ENCODE measurements at places on chromosomes 1 and 21. TPM values are rescaled to one million over a fixed set of nuclear protein-coding genes. Genes with fewer than 3 reads are reported as not detected.

GRCh38 chr1:60114745-60115318 lies 41.3 kb upstream of the C1orf87 start:
- DNase-seq: no peak

DNA sequence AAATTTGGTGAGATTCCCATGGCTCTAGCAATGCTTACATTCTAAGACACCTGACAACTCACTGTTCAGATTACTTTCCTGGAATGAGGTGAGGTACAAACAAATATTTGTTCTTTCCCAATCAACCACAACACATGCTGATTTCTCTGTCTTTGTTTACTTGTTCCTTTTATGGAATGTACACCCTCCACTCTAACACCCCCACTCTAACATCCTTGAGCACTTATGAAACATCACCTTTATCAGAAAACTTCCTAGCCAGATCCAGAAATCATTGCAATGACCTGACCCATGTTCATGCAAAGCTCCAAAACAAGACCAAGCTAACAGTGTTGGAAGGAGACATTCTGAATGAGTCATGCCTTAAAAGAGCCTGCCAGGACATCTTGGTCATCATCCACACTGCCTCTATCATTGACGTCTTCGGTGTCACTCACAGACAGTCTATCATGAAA lies 35.5 kb downstream of the HSD3B1 start:
- DNase-seq: no peak

DNA sequence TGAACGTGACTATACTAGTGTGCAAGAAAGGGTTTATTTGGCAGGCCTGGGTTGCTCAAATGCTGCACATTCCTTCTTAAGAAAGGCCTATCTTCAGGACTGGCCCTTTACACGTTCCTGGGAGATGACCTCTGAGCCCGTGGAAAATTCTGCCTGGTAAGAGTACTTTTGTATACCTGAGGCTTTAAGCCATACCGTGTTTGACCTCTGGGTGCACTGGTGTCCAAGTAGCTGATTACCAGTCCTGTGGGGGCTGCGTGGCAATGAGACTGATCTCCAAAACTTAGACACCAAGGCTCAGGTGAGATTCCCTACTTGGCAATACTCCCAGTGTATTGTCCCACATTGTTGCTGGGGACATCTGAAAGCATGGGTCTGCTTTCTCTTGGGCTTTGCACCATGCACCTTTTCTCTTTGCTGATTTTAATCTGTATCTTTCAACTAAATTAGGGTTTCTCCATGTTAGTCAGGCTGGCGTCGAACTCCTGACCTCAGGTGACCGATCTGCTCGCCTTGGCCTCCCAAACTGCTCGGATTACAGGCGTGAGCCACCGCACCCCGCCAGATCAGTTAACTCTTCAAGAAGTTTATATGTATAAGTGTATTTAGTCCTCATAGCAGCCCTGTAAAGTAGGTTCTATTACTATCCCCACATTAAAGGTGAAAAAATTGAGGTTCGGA lies 44.5 kb downstream of the TRIM33 start:
- no peak for DNase-seq

The FCRL2 gene
- total RNA-seq: 0.26 TPM

DNA sequence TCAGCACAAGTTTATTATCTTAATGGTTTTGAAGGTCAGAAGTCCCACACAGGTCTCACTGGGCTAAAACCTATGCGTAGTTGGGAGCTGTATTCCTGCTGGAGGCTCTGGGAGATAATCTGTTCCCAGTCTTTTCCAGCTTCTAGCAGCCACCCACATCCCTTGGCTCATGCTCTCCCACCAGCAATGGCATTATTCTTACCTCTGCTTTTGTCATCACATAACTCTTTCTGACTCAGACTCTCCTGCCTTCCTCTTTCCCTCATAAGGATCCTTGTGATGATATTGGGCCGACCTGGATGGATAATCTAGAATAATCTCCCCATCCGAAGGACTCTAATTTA lies 122.2 kb upstream of the PRDX6 start:
- no peak for DNase-seq

DNA sequence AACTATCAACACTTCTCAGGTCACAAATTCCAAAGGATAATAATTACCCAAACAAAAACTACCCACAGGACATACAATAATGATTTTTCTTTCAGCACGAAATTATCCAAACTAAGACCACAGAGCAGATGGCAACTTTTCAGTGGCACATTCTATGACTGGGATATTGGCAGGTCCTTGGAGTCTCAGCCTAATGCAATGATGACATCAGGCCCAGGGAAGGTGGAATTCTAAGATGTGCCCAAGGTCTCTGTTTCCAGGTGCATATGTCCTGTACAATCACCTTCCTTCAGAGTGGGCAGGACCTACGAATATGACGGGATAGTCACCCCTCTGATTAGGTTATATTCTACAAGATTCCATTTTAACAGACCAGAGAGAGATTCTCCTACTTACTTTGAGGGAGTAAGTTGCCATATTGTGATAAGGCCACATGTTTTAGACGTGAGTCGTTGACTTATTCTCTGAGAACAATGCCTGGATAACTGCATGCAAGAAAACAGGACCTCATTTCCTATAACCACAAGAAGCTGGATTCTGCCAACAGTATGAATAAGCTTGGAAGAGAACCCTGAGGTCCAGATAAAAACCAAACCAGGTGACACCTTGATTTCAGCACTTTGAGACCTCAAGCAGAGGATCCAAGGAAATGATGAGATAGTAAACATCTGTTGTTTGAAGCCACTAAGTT lies 69.9 kb downstream of the ZC3H11B start:
- no peak for DNase-seq

- DNase-seq: no peak
Measured at GRCh38 chr1:76298399-76298798, 223.9 kb downstream of the ST6GALNAC3 start.

GRCh38 chr1:179030683-179031082 lies 5.0 kb downstream of the FAM20B start:
- DNase-seq: no peak

- DNase-seq: no peak
Measured at GRCh38 chr1:103958699-103959098, 209.0 kb downstream of the AMY1C start.

- DNase-seq: no peak
Measured at GRCh38 chr1:197042676-197043341, 24.3 kb downstream of the F13B start.

- no peak for DNase-seq
Measured at GRCh38 chr1:110676970-110677369, 2.2 kb upstream of the KCNA3 start.

DNA sequence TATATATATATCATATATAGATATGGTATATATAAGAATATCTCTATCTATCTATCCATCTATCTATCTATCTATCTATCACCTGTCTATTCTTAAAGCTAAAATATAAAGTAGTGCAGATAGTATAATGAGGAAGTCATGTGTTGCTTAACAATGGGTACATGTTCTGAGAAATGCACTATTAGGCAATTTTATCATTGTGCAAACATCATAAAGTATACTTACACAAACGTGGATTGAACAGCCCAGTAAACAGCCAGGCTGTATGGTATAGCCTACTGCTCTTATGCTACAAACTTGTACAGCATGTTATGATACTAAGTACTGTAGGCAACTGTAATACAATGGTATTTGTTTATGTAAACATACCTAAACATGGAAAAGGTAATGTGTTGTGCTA lies 621.0 kb upstream of the NCAM2 start:
- no peak for DNase-seq

The IL10 gene
- total RNA-seq: 3.0 TPM

The CSRP1 gene
- 216 TPM for total RNA-seq

- DNase-seq: no peak
Measured at GRCh38 chr1:165537356-165538109, 6.3 kb upstream of the LRRC52 start.

The MAP10 gene
- 2.7 TPM for total RNA-seq

DNA sequence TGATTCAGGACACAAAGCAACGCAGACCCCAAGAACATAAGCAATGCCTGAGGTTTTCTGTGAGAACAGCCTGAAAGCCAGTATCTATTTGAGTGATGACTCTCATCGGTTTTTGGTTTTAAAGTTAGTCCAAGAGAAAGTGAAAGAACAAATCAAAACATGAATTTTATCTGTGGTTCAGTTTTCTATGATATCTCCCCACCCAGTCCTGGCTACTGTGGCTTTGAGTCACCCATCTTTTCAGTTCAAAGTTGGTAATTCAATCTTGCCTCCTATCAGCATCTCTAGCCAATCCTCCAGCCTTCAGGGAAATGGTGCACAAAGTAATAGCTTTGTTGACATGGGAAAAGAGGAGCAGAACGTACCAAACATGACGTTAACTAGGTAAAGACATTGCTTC lies 40.5 kb upstream of the KRTAP19-8 start:
- DNase-seq: no peak

DNA sequence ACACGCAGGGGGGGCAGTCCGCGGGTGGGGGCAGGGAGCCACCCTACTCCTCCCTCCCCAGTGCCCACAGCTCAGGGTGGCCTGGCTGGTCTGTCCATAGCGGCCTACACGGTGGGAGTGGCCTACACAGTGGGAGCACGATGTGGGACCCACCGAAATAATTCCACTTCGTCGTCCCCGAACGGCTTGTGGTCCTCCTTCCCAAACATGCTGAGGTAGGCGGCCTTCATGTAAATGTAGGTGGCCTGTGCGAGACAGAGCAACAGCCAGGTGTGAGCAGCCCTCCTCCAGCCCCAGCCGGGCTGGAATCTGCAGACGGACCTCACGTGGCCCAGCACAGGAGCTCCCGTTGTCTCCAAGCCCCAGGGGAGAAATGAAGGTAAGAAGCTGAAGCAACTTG lies 34.4 kb downstream of the TTC39A start:
- no peak for DNase-seq

- DNase-seq: no peak
Measured at GRCh38 chr1:149916898-149917252, 769 bp downstream of the SV2A start.

DNA sequence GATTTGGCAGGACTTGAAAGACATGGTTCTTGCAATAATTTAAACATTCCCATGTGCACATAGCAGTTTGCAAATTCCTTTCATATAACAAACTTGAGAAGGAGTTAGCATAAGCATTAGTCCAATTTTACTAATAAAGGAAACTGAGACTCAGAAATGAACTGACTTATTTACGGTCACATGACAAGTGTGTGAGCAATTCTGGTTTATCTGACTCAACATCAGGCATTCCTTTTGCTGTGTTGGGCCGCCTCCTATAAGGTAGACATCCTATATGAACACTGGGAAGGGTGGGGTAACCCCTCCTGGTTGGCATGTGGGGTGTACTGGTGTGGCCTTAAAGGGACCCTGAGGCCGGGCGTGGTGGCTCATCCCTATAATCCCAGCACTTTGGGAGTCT lies 8.5 kb upstream of the CPT2 start:
- no peak for DNase-seq

DNA sequence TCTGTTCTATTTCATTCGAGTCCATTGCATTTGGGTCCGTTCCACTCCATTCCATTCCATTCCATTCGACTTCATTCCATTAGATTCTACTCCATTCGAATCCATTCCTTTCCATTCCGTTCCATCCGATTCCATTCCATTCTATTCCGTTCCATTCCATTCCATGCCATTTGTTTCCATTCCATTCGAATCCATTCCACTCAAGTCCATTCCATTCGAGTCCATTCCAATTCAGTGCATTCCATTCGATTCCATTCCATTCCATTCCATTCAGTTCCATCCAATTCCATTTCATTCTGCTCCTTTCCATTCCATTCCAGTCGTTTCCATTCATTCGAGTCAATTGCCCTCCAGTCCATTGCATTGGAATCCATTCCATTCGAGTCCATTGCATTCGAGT lies 2603.7 kb upstream of the TPTE start:
- DNase-seq: no peak

DNA sequence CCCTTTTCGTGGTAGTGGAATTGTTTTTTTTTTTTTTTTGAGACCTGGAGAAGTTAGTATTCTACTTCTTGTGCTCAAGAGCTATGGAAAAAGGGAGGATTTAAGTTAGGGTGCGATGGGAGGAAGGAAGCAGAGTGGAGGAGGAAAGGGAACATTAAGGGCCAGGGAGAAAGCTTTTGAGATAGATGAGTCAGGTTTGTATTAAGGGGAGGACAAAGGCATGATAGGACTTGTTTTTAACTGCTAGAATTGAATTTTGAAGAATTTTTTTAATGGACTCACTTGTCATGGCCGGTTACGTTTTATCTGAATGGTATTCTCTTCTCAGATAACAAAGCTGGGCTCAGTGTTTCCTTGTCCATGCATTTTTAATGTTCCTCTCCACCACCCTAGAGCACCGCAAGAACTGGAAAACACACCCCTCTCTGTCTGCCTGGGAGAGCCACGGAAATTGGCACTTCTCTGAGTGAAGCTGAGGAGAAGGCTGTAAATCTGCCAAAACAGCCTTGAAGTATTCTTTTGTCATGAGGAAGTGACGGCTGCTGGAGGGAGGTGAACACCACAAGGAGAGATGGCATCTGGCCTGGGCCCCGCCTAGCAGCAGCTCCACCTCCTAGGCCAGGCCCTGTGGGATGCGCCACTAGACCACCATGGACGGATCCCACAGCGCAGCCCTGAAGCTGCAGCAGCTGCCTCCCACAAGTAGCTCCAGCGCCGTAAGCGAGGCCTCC lies 3.5 kb downstream of the NIPAL3 start:
- DNase-seq: peak; percentile 74

- DNase-seq: no peak
Measured at GRCh38 chr1:43832255-43832654, 101.3 kb upstream of the ARTN start.

- no peak for DNase-seq
Measured at GRCh38 chr1:114384922-114385321, 126.1 kb downstream of the TRIM33 start.

- DNase-seq: no peak
Measured at GRCh38 chr1:99952522-99952921, 17.3 kb upstream of the SLC35A3 start.

The ASCL5 gene
- total RNA-seq: 1.0 TPM

DNA sequence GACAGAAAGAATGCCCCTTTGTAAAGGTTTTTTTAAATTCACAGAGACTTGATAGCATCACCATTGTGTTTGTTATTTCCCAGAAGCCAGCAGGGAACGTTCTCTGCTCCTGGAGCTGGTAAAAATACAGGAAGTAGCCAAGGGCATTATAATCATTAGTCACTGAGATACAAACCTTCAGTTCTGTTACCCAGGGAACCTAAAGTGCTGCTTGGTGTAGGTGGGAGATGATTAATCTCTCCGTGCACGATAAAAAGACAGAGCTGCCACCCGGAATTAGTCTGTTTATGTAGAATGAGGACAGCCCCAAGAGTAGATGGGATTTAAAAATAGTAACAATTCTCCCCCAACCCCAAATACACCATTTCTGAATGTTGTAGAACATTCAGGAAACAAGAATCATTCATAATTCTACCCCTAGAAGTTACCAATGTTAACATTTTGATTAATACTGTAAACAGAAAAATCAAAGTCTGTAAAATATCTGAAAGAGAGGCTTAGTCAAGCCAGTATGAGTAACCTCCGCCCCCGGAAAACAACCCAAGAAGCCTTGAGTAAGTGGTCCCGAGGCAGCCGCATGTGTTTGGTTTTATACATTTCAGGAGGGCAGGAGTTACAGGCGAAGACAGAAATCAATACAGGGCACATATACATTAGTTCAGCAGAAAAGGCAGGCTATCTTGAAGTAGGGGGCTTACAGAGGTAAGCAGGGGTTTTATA lies 45.3 kb upstream of the CTBS start:
- DNase-seq: no peak

Measured in left lung (tissue), 14 donors.